ENCODE measurements at places on chromosomes 12 and 14.

GRCh38 chr12:83985084-83985483 lies 927.5 kb downstream of the SLC6A15 start:
- no peak for DNase-seq

- no peak for DNase-seq
Observed at GRCh38 chr12:74685385-74685784, 147.8 kb downstream of the ATXN7L3B start.

DNA sequence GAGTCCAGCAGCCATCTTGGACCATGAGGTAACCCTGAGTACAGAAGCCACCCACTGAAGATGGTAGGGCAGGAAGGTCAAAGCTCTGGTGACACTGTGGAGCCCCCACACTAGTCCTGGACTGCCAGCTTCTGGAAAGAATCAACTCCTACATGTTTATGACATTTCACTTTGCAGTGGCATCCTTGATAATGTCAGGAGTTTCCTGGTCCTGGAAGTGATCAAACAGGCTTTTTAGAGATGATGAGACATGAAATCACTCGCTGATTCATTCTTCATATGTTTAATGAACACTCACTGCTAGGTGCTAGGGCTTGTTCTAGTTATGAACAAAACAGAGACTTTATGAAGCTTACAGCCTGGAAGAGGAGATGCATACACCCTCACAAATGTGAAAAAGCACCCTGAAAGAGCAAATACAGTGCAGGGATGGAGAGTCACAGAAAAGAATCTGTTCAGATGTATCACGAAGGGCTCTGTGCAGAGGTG lies 15.8 kb upstream of the HNF1A start:
- no peak for DNase-seq

DNA sequence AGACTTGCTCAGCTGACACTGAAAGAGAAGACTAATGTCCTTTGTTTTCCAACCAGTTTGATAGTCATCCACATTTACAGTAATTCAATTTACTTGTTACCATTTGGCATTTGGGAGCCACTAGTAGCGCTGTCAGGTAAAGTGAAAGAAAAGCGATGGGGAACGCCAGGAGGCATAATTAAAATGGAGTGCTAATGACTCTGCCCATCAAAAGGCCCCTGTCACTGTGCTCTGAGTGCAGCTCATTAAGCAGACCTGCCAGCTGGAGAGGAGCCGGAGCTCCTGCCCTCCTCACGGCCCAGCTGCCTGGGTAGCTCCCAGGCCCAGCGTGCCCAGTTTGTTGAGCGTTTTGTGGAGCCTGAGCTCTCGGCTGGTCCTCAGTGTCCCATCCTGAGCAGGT lies 463.6 kb upstream of the CCDC196 start:
- no peak for DNase-seq

DNA sequence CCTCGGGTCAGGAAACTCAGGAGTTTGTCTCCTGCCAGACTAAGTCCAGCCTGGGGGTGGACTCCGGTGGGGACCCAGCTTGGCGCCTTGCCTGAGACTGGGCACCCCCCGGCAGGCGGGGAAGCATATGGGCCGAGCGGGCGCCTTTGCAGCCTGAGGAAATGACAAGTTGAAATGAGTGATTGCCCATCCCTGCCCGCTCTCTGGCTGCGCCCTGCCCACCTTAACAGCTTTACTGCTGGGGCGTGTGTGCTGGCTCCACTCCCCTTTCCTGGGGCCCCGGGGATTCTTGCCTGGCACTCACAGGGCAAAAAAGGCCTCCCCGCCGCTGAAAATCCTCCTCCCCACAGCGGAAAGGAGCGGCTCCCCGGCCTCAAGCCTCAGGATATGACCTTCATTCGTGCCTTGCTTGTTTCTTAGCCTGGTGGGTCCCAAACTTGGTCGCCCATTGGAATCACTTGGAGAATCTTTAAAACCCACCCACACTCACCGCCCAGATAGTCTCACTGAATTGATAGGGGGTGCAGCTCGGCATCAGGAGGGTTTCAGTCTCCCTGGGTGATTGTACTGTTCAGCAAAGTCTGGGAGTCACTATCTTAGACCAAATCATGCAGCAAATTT lies 1.5 kb downstream of the RFLNA start:
- DNase-seq: no peak

GRCh38 chr14:24135834-24136683 lies at the start of gene PSME1:
Gene PSME1 (plus strand): TSS chr14:24136194. CDS start chr14:24136263, 69 bp downstream.
- peak; percentile 95 for DNase-seq

- no peak for DNase-seq
Observed at GRCh38 chr12:104411826-104412641, 44.7 kb upstream of the CHST11 start.

GRCh38 chr14:71852181-71852580 lies 80.0 kb upstream of the RGS6 start:
- DNase-seq: no peak

GRCh38 chr12:116880817-116881324 lies 370 bp downstream of the HRK start:
- no peak for DNase-seq

DNA sequence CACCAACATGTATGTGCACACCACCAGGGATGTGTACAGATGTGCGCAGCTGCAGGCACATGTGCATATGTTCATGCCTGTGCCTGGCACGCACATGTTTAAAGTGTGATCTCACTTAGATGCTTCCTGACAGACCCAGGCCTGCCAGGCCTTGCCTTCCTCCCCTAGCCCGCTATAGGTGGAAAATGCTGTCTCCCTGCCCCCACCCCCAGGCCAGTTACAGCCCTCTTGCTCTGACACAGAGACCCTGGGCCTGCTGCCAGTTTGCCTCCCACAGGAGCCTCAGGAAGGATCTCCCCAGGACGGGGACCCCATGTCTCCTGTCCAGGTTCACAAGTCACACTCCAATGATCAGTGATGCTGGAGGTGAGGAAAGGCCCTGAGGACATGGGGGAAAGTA lies 21.6 kb downstream of the FIGNL2 start:
- no peak for DNase-seq

DNA sequence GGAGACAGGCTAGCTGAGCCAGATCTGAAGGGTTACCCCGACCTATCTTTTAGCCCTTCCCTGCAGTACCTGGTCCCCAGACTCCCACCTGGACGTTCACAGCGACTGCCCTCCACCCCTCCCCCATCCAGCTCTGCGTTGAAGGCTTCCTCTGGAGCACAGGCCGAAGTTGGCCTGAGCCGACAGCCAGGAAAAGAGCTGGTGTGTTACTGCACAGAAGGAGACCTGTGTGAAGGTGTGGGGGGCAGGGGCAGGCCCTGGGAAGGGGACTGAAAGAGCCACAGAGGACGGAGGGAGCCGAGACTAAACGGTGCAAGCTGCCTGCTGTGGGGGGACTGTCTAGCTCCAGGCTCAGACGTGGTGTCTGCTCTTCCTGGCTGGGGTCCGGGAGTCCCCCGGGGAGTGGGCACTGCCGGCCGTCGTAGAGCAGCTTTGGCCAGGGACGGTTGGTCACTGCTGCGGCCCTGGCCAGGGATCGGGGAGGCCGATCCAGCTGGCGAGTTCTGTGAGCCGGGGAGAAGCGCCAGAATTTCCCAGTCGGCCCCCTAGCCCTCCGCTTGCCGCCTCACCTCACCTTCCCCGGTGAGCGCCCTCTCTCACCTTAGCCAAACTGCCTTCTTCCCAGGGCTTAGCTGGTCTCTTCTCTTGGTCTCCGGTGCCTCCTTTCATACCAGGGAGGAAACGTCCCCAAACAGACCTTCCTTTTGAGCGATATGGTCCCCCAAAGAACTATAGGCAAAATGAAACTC lies 899 bp upstream of the COL2A1 start:
- no peak for DNase-seq

- no peak for DNase-seq
Observed at GRCh38 chr12:130839770-130840404, 837 bp upstream of the STX2 start.

GRCh38 chr14:33631021-33631420 lies 319.9 kb downstream of the EGLN3 start:
- DNase-seq: no peak

DNA sequence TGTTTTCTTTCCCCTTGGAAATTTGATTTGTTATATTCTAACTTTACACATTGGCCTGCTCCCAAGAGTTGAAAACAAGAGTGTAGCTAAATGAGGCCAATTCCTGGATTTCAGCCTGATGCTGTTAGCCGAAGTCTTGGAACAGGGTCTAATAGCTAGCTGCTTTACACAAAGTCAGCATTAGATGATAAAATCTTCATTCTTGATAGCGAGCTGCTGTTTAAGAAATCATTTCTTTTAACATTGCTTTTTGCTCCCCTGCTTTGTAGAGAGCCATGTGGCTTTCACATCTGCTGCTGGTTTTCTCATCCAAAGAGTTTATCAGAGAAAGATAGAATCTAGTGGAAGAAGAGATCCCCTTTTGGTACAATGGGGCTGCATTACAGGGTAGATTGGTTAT lies 22.3 kb downstream of the FBXW8 start:
- no peak for DNase-seq

- DNase-seq: no peak
Observed at GRCh38 chr12:109740694-109741245, 27.1 kb downstream of the FAM222A start.

DNA sequence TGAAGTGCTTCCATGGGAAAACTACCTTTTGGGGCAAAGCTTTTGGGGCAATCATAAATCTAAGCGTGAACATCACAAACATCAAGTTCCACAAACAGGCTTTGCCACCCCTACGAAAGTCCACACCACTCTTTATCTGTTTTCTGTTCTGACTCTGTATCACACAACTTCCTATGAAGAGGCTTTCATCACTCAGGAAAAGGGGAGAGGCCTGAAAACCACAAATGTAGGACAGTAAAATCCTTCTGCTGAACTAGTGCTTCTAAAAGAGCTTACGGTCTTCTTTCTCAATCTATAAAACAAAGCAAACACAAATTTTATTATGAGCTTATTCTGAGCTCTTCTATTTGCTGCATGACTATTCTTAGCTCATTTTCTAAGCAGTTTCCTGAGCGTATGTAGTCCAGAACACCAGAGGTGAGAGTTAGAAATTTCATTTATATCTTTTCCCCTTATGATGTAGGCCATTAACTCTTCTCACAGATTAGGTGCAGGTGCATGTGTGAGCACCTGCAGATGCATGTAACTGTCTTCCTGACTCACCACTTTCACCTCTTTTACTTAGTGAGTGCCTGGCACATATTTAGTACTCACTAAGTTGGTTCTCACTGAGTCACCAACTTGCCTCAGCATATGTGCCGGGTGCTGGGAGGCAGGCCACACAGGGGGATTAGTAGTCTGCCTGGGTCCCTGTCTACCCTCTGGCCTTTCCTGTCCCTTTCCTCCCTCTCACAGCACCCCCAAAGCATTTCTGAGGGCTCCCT lies 32.9 kb upstream of the SYCP3 start:
- DNase-seq: no peak

DNA sequence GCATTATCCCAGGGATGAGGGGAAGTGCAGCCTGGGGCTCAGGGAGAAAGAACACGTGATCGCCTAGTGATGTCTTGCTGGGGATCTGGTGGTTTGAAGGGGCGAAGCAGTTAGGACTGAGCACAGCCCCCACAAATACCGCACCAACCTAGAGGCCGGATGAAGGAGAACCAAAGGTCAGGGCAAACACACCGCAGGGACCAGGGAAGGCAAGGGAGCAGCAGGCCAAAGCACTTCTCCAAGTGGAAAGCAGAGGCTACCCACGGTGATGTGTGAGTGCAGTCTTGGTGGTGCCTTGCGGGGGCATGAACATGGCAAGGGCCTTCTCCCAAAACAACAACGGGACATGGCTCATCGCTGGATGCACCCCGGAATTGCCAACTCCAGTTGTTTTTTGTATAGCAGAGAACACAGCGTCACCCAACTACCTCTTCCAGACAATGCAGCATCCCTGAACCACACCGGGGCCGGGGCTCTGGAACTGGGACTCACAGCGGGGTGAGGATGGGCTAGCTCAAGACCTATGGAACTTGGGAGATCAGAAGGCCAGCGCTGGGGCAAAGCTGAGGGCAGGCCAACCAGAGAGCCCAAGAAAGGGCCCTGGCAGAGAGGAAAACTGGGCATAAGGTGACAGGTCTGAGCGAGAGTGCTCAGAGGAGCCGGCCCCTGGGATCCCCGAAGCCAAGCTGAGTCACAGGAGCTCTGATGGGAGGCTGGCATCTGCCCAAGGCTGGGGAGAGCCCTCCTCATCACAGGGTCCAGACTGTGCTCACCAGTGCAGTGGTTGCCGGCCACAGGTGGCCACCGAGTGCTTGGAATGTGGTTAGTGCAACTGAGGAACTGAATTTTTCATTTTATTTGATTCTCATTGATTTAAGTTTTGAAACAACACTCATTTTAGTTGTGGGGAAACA lies 11.1 kb downstream of the GALNT16 start:
- DNase-seq: no peak

DNA sequence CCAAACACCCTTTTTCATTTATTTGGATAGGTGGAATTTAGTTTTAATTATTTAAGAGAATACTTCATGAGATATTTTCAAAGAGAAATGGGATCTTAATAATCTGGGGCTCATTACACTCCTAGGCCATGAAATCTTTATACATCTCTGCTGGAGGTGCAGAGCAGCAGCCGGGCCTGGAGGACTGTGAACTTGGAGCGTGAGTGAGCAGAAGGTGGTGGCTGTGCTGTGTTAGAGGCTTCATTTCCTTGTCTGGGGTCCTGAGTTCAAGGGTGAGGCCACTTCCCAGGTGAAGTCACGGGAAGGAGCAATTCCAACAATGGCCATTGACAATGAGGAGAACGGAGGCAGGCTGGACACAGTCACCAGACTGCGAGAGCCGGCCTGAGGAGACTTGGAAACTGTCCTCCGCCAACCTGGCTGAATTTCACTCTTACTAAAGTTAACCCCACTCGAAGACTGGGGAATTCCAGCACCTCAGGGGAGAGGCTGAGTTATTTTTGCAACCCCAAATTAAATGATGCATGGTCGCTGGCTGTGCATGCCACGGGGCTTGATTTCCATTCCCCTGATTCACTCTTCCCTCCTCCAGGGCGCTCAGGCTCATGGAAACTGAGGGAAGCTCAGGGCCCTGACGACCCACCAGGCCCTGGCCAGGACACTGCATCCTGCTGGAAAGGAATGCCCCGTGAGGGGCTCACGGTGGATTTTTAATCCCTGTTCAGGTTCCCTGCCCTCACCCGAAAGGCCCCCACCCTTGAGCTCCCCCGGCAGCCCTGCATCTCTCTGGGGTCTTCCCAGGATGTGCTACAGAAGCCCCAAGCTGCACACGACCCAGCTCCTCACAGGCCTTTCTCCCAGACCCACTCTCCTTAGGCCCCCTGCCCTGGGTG lies 22.6 kb upstream of the TRAF3 start:
- DNase-seq: no peak

GRCh38 chr12:71947645-71948105 lies 9.0 kb downstream of the TPH2 start:
- no peak for DNase-seq

- DNase-seq: no peak
Observed at GRCh38 chr14:51938821-51939220, 50.5 kb upstream of the RTRAF start.

DNA sequence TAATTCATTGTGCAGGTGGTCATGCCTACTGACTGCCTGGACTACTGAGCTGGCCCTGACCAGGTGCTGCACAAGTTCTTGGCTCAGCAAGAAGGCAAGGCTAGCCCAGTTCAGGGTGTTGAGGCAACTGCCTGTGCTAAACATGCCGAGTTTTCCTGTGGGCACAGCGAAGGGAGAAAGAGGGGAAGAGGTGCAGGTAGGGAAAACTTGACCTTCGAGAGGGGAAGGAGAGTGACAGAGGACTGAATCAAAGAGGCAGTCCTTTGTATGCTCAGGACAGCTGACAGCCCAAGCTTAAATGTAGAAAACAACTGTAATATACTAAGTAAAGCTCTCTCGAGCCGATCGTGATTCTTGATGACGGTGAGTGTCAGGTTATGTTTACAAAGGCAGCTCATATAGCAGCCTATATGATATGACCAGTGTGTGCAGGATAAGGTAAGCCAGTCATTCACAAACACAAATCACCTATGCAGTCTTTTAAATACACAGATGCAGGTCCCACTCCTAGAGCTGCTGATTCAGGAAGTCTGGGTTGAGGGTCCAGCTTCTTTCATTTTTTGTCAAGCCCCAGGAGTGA lies 2.6 kb downstream of the IRAK3 start:
- no peak for DNase-seq
